ENCODE measurements at places on chromosomes 1 and 21. TPM values are rescaled to one million over a fixed set of nuclear protein-coding genes. Genes with fewer than 3 reads are reported as not detected.

The TMEM234 gene
- total RNA-seq = 9.3 TPM

The SPRR2G gene
- not detected for total RNA-seq

GRCh38 chr1:160143695-160144094, 7.7 kb upstream of the ATP1A4 start:
- no peaks in the 10 kb centered on the region for H3K4me1 ChIP-seq
- no peak overlapping the region for H3K4me3 ChIP-seq
- H3K27ac ChIP-seq = no peak overlapping the region
- no peak for DNase-seq
- no peaks in the 10 kb centered on the region for H3K27me3 ChIP-seq

The SLC2A5 gene
- total RNA-seq = 0.57 TPM

GRCh38 chr1:25875856-25876692, 566 bp upstream of the PAQR7 start:
- peak overlapping the region; percentile 81 for H3K27ac ChIP-seq
- DNase-seq = no peak
- H3K27me3 ChIP-seq = no peaks in the 10 kb centered on the region
- no peaks in the 10 kb centered on the region for H3K36me3 ChIP-seq

DNA sequence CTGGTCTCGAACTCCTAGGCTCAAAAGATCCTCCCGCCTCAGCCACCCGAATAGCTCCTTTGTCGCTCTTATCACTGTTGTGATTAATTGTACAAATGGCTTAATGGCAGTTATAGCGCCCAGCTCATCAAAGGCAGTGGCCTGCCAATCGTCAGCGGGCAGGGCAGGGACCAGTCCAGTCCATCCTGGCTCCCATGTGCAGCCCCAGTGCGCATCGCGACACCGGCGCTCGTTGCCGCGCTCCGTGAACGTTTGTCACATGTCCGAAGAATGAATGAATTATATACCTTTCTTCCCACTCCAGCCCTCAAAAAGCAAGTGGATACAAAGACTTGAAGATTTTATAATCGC, 18.4 kb downstream of the MTX1 start:
- H3K4me1 ChIP-seq = peaks cover 44% of the 10 kb centered on the region
- H3K4me3 ChIP-seq = peak overlapping the region; percentile 60
- H3K36me3 ChIP-seq = no peaks in the 10 kb centered on the region

The ACTRT2 gene
- total RNA-seq = not detected

GRCh38 chr1:54221867-54222484, 22.0 kb downstream of the MRPL37 start:
- H3K27me3 ChIP-seq = no peaks in the 10 kb centered on the region
- H3K36me3 ChIP-seq = peaks cover 20% of the 10 kb centered on the region
- no peak overlapping the region for H3K27ac ChIP-seq
- H3K4me1 ChIP-seq = peaks cover 26% of the 10 kb centered on the region
- no peak overlapping the region for H3K4me3 ChIP-seq

The KIRREL1 gene
- 67.2 TPM for total RNA-seq

GRCh38 chr1:66267201-66267940, 266.6 kb upstream of the SGIP1 start:
- no peak for DNase-seq
- no peaks in the 10 kb centered on the region for H3K27me3 ChIP-seq
- no peaks in the 10 kb centered on the region for H3K36me3 ChIP-seq
- peaks cover 40% of the 10 kb centered on the region for H3K4me1 ChIP-seq
- H3K27ac ChIP-seq = peak overlapping the region; percentile 45

- no peak for DNase-seq
- no peak overlapping the region for H3K27ac ChIP-seq
- no peaks in the 10 kb centered on the region for H3K36me3 ChIP-seq
- no peaks in the 10 kb centered on the region for H3K4me1 ChIP-seq
These were observed 153.1 kb downstream of the GRIK1 start for GRCh38 chr21:29786496-29787360.

DNA sequence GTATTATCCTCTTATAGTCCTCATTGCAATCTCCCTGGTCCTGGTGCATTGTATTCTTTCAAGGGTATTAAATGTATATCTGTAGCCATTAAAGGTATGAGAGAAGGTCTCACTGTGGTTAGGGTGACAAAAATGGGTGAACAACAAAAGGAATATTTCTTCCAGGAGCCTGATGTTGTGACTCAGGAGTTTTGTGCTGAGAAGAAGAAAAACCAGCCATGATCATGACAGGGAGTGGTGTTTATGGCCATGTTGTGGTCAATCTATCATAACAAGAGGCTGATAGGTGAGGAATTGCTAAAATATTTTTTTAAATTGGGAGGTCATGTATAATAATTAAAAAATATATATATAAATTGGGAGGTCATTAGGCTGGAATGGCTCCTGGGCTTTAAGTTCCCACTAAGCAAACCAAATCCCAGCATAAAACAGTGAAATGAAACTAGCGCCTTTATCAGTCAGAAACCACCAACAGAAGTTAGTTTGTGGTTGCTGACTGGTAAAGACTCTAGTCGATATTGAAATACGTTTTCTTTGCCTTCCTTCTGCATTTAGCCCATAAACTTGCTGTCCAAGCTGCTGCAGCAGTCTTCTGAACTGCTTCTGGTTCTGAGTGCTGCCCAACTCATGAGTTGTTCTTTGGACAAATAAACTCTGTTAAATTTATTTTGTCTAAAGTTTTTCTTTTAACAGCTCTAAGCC, 60.3 kb downstream of the TBX19 start:
- H3K36me3 ChIP-seq = no peaks in the 10 kb centered on the region
- no peak overlapping the region for H3K27ac ChIP-seq
- H3K4me1 ChIP-seq = peaks cover 27% of the 10 kb centered on the region
- no peak for DNase-seq

DNA sequence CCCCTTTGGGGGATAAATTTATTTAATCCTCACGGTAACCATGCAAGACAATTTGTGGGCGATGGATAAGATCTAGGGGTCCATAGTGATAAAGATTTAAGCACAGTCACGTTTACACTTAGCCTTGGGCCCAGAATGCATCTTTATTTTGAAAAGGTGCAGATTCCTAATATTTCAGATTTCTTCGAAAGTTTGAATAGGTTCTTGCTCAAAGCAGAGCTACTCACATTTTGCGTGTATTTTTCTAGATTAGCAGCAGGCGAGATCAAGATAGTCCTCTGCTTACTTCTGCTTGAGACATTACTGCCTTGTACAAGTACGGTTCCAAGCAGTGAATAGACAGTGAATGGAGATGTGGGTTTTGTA, 647 bp downstream of the TSEN15 start:
- DNase-seq = no peak
- H3K36me3 ChIP-seq = peaks cover 12% of the 10 kb centered on the region
- peaks cover 44% of the 10 kb centered on the region for H3K4me1 ChIP-seq
- peak overlapping the region; percentile 85 for H3K27ac ChIP-seq
- peak overlapping the region; percentile 87 for H3K4me3 ChIP-seq

DNA sequence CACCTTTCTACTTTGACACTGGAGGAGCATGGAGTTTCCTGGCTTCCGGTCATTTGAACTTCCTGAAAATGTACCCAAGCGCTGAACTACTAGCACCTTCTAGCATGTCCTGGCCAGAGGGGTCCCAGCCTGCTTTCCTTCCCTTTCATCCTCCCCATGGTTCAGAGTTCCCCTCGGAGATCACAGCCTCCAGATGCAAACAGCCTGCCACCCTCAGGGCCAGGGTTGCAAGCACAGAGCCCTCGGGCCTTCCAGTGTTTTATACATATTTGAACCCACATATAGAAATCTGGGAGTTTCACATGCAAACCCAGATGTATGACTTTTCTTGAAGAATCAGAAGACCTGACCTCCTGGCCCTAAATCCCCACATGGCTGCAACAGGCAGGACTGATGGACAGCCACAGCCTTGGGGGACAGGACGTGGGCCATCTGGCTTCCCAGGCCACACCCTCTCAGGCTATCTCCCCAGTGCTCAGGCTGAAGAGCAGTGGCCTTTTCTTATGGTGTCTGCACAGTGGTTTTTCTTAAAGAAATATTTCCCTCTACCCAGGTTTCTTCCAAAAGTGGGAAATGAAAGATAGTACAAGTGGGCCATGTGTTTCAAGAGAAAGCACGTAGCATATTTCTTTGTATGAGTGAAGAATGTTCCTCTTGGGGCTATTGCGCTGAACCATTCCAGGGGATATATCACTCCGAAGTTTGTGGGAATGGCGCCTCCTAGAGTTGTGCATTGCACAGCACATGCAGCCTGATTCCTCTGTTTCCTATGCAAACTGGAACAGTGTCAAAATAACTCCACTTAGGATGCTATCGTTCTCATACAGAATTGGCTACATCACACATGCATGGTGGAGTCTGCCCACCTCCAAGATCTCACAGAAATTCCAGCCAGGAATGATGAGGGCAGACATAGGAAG, 232.0 kb upstream of the VAMP3 start:
- H3K36me3 ChIP-seq = no peaks in the 10 kb centered on the region
- H3K4me3 ChIP-seq = no peak overlapping the region
- DNase-seq = no peak
- H3K27ac ChIP-seq = no peak overlapping the region
- no peaks in the 10 kb centered on the region for H3K4me1 ChIP-seq

GRCh38 chr1:217471403-217471802, 159.5 kb downstream of the GPATCH2 start:
- no peaks in the 10 kb centered on the region for H3K27me3 ChIP-seq
- no peaks in the 10 kb centered on the region for H3K4me1 ChIP-seq
- DNase-seq = no peak
- H3K4me3 ChIP-seq = no peak overlapping the region

DNA sequence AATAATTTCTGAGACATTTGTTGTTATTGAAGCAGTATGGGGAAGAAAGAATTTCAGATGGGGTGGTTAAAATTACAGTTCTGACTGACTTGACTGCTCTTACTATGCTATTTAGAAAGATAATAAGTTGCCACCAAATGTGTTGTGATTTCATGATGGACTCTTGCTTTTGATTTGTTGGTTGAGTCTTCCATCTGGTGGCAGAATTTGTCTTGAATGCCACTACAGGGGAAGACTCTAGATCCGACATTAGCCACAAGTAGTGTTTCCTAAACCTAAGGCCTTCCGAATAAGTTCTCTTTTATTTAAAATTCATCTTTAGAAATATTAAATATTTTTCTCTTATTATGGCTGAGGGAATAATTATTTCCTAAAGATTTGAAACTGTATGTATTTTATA, 190.9 kb upstream of the ADGRL4 start:
- no peak overlapping the region for H3K27ac ChIP-seq
- H3K4me1 ChIP-seq = no peaks in the 10 kb centered on the region
- H3K36me3 ChIP-seq = no peaks in the 10 kb centered on the region
- no peak for DNase-seq
- H3K4me3 ChIP-seq = no peak overlapping the region

GRCh38 chr1:93585059-93585966, 96.3 kb downstream of the BCAR3 start:
- DNase-seq = no peak
- H3K27me3 ChIP-seq = no peaks in the 10 kb centered on the region
- H3K4me3 ChIP-seq = no peak overlapping the region
- H3K27ac ChIP-seq = peak overlapping the region; percentile 63

DNA sequence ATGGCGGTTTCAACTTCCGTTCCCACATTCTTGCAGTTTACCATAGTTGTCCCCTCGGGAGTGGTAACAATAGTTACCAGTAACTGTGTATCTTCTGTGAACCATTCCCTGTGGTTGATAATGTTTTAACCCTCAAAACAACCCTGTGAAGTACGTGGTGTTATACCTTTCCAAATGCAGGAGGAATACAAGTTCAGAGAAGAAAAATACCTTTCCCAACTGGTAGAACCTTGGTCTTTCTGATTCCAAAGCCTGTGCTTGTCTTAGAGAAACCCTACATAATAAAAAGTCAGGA, 789 bp downstream of the BTF3L4 start:
- H3K36me3 ChIP-seq = peaks cover 36% of the 10 kb centered on the region
- no peaks in the 10 kb centered on the region for H3K27me3 ChIP-seq
- peaks cover 49% of the 10 kb centered on the region for H3K4me1 ChIP-seq
- H3K4me3 ChIP-seq = peak overlapping the region; percentile 95
- DNase-seq = no peak
- H3K27ac ChIP-seq = peak overlapping the region; percentile 88

Measured in esophagus muscularis mucosa (tissue), 4 donors.